ENCODE measurements at places on chromosomes 12 and 14.

DNA sequence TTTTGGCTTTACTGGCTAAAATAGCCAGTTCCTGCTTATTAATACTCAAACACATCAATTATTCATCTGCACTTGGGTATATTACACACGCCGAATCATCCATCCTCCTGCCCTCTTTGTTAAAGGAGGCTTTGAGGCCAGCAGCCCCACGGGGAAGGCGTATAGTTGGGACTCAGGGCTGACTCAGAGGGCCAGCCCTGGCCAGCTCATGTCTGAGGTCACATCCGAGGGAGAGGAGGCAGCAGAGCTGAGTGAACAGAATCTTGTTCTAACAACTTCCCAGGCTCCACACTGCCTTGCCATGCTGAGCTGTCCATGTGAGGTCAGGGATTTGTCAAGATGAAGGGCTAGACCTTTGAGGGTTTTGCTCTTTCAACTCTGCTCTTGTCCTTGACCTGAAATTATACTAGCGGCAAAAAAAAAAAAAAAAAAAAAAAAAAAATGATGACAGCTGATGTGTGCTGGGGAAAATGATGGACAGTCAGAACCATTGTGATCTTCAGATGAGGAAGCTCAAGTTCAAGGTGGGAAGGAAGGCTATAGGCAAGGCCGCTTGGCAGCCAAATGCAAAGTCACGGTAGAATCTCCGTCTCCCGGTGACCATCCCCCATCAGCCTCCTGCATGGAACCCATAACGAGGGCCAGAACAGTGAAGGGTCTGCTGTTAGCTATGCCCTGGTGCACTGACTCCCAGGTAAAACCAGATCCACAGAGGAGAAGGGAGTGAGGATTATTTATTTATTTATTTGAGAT is 12.5 kb upstream of the MARK3 start:
- no peak overlapping the region for H3K27ac ChIP-seq

DNA sequence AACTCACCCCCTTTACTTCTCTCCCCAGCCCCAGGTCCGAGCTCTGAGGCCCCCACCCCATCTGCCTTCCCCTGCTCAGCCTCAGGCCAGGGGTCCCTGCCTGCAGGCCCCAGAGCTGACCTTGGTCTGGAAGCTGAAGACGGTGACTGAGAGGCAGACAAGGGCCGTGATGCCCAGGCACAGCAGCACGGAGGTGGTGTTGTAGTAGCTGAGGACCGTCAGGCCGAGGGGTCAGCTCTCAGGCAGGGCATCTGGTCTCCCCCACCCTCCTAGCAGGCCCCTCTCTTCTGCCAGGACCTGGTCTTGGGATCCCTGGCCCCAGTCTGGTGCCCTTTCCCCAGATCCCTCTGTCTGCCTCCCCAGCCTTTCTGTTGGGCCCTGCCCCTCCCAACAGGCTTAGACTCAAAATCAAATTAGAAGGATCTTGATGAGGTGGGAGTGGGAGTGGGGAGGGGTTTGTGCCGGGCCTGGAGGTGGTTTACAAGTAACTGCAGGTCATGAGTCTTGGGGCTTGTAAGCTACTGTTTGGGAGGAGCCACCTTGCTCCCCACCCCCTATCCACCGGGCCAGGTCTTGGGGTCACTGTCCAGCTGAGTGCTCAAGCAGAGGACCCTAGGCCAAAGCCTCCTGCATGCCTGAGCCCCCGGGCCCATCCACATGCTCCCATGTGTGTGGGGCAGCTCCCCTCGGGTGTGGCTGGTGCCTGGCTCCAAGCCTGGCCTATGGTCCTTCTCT is 14.2 kb downstream of the FAIM2 start:
- no peaks in the 10 kb centered on the region for H3K4me1 ChIP-seq
- no peak for DNase-seq
- no peaks in the 10 kb centered on the region for H3K36me3 ChIP-seq
- no peak overlapping the region for H3K4me3 ChIP-seq
- no peaks in the 10 kb centered on the region for H3K27me3 ChIP-seq

DNA sequence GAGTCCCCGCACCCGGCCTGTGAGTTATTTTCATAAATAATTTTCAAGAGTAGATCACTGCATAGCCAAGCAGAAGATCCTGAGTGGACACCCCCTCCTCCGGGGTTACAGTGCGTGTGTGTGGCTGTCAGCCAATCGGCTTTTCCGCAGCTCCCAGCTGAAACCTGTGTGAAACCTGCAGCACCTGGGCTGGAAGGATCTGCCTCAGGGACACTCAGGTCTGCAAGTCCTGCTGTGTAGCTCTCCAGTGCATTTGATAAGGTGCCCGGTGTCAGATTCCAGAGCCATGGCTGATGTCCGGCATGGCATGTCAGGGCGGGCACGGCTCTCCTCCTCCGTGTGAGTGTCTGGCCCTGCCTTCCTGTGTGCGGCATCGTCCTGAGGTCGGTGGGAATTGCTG is 124.8 kb downstream of the GLT1D1 start:
- H3K4me1 ChIP-seq: no peaks in the 10 kb centered on the region
- no peak for DNase-seq
- no peak overlapping the region for H3K27ac ChIP-seq
- H3K4me3 ChIP-seq: no peak overlapping the region
- H3K27me3 ChIP-seq: peaks cover 3% of the 10 kb centered on the region

GRCh38 chr12:118145798-118146156 is 9.9 kb downstream of the PEBP1 start:
- H3K4me3 ChIP-seq: no peak overlapping the region
- no peak overlapping the region for H3K27ac ChIP-seq
- no peaks in the 10 kb centered on the region for H3K4me1 ChIP-seq
- H3K36me3 ChIP-seq: peaks cover 41% of the 10 kb centered on the region
- no peaks in the 10 kb centered on the region for H3K27me3 ChIP-seq

- no peak overlapping the region for H3K4me3 ChIP-seq
- H3K27me3 ChIP-seq: no peaks in the 10 kb centered on the region
- no peak overlapping the region for H3K27ac ChIP-seq
- no peaks in the 10 kb centered on the region for H3K4me1 ChIP-seq
- no peaks in the 10 kb centered on the region for H3K36me3 ChIP-seq
Observed at GRCh38 chr14:105863296-105864108, 337.1 kb downstream of the TMEM121 start.

- H3K27ac ChIP-seq: no peak overlapping the region
- H3K36me3 ChIP-seq: no peaks in the 10 kb centered on the region
- peaks cover 26% of the 10 kb centered on the region for H3K4me1 ChIP-seq
- no peak for DNase-seq
Observed at GRCh38 chr12:97939156-97939555, 476.6 kb downstream of the RMST start.

DNA sequence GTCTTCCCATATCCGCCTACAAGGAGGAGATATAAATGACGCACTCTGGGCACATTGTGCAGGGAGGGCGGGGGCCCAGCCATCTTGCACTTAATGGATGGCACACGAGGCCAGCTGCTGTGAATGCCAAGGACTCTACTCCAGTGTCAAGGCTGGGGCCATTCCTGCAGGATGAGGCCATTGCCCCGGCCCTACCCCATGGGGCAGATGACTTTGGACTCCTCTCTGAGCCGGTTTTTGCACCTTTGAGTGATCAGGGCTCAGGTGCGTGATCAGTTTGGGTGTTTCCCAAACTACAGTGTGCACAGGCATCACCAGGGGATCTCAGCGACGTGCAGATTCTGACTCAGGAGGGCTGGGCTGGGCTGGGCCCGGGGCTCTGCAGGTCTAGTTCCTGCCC is 16.1 kb downstream of the MMAB start:
- no peaks in the 10 kb centered on the region for H3K27me3 ChIP-seq
- DNase-seq: no peak
- H3K4me3 ChIP-seq: no peak overlapping the region
- H3K36me3 ChIP-seq: peaks cover 8% of the 10 kb centered on the region
- no peak overlapping the region for H3K27ac ChIP-seq

- no peaks in the 10 kb centered on the region for H3K36me3 ChIP-seq
- no peak overlapping the region for H3K27ac ChIP-seq
- no peaks in the 10 kb centered on the region for H3K27me3 ChIP-seq
Observed at GRCh38 chr14:78737601-78738000, 567.4 kb downstream of the NRXN3 start.

DNA sequence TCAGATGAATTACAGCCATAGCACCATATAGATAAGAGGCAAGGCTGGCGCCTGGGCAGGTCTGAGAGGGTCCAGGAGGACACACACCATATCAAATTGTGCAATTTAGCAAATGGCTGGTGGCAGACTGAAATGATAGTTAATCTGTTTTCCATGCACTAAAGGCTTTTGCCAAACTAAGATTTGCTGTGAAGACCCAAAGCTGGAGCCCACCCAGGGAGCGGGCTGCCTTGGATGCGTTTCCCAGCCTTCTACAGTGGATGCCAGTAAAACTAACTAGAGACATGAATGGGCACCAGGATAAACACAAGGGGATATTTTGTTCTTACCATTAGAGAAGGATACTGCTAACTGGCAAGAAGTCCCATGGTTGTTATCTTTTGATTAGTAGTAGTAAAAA is 475.1 kb downstream of the DPF3 start:
- DNase-seq: no peak
- H3K4me3 ChIP-seq: no peak overlapping the region
- H3K4me1 ChIP-seq: no peaks in the 10 kb centered on the region
- no peaks in the 10 kb centered on the region for H3K27me3 ChIP-seq
- H3K27ac ChIP-seq: no peak overlapping the region
- no peaks in the 10 kb centered on the region for H3K36me3 ChIP-seq

DNA sequence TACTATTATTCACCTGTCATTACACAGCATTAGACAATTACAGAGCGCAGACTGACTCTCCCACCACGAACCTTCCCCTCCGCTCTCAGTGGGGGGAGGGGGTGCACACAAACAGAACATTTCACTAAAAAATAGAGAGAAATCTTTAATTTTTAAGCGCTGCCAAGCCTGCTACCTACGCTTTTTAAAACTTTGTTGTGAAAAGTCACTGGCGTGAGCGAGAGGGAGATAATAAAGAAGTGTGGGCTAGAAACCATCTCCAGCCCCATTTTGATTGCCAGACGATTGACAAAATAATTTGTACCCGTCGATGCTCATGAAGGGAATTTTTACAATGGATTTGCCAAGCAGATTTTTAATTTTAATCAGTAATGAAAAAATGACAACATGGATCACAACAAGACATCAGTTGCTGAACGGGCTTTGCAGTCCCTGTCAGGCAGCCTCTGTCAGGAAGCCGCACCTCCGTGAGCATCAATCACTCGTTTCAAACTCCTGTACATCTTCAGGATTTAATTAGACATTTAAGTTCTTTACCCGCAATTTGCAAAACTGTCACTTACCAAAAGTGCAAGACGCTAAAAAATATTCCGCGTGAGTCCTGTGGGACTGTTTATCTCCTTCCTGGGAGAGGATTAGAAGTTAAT is 209.1 kb downstream of the BCL11B start:
- DNase-seq: no peak
- no peak overlapping the region for H3K4me3 ChIP-seq
- H3K27ac ChIP-seq: no peak overlapping the region
- H3K27me3 ChIP-seq: no peaks in the 10 kb centered on the region

DNA sequence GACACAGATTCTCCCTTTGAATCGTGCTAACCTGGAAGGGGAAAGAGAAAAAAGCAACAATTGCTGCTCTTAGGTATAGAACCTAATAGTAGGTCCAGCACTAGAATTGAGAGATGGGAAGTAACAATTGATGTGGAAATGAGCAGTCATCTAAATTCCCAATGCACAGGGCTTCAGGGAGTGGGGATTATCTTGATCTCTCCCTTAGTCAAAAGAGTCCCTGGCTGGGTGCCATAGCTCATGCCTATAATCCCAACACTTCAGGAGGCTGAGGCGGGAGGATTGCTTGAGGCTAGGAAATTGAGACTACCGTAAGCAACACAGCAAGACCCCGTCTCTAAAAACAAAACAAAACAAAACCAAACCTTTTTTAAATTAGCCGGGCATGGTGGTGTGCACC is 4.0 kb downstream of the APOBEC1 start:
- no peaks in the 10 kb centered on the region for H3K36me3 ChIP-seq
- H3K4me3 ChIP-seq: no peak overlapping the region
- no peaks in the 10 kb centered on the region for H3K27me3 ChIP-seq
- no peak overlapping the region for H3K27ac ChIP-seq
- no peak for DNase-seq

DNA sequence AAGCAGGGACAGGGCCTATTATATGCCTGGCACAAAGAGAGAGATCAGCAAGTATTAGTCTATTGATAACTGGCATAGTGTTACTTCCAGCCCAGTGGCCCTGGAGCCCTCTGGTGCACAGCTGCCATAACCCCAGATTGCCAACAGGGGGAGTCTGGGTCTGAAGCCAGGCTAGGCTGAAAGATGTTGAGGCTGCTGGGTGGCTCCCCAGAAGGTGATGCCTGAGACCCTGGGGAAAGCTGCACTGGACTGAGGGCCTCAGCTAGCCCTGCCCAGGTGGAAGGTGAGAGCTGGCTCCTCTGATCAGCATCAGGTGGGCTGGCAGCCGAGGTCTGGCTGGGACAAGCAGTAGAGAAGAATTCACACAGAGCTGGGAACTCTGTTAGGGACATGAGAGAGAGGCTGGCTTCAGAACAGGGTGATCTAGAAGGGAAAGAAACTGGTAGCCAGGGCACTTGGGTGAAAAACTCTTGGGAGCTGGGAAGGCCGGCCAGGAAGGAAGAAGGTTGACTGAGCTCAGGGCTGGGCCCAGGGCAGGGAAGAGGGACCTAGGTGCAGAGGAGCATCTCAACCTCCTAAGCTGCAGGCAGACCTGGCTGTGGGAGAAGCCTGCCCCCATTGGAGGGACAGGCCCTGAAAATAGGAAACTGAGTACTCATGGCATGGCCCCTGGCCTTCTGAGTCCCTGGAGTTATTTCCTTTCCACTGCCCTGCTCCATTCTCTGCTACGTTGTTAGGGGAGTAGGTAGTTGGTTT is 3.9 kb downstream of the GZMH start:
- no peaks in the 10 kb centered on the region for H3K36me3 ChIP-seq
- no peaks in the 10 kb centered on the region for H3K4me1 ChIP-seq
- H3K4me3 ChIP-seq: no peak overlapping the region
- H3K27me3 ChIP-seq: no peaks in the 10 kb centered on the region
- H3K27ac ChIP-seq: no peak overlapping the region
- no peak for DNase-seq

GRCh38 chr14:21169573-21169972 is 13.7 kb upstream of the OR5AU1 start:
- no peak overlapping the region for H3K4me3 ChIP-seq
- H3K36me3 ChIP-seq: no peaks in the 10 kb centered on the region
- H3K27ac ChIP-seq: no peak overlapping the region
- H3K4me1 ChIP-seq: no peaks in the 10 kb centered on the region
- DNase-seq: no peak
- H3K27me3 ChIP-seq: no peaks in the 10 kb centered on the region

GRCh38 chr12:55955800-55956508 is 9.9 kb downstream of the PMEL start:
- H3K4me3 ChIP-seq: no peak overlapping the region
- H3K36me3 ChIP-seq: peaks cover 14% of the 10 kb centered on the region
- H3K27ac ChIP-seq: no peak overlapping the region
- H3K27me3 ChIP-seq: no peaks in the 10 kb centered on the region
- DNase-seq: no peak

DNA sequence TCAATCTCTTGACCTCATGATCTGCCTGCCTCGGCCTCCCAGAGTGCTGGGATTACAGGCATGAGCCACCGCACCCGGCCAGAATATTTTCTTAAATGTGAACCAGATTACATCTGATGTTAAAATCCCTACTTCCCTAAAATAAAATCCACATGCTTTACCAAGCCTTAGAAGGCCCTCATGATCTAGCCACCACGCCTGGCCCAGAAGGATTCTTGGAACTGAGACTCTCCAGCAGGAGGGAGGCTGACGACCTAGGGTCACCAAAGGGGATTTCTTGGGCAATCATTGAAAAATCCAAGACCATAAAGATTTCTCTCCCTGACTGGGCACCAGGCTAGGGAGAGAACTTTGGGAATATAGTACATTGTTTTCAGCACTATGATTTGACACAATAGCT is 25.2 kb upstream of the RASSF3 start:
- H3K4me1 ChIP-seq: peaks cover 4% of the 10 kb centered on the region
- H3K4me3 ChIP-seq: no peak overlapping the region
- no peak for DNase-seq
- H3K27ac ChIP-seq: no peak overlapping the region
